NCI-H1092 treated with DMSO at 0.1 percent for 48 hours (cell line): ENCODE measurements at places on chromosomes 3 and 15.

GRCh38 chr3:9224490-9224889, 25.0 kb downstream of the SRGAP3 start:
- no peak for DNase-seq

DNA sequence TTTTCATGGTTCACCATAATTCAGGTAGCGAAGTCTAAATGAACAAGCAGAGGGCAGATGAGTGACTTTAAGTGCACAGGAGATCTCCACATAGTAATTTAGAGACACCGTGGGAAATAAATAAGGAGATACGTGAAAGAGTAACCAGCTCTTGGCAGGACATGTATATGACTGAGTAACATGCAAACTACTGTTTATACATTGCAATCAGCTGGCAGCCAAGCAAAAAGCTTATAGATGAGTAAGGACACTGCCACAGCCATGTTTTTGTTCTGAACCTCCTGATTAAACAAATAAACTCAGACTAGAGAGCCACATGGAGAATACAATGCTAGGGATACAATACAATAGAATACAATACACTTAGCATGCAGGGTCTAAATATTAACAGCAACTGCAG, 252.4 kb downstream of the FHIT start:
- no peak for DNase-seq

DNA sequence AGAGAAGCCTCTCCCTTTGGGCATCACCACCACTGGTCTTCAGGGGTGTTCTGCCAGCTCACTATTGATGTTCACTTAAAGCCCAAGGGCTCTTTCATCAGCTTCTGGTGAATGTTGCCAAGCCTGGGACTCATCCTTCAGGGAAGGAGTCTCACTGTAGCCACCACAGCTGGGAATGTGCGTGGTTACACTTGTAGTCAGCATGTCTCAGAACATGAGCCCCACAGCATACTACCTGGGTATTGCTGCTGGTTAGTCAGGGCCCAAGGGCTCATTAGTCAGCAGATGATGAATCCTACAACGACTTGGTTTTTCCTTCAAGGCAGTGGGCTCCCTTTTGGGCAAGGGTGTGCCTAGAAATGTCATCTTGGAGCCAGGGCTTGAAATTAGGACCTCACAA, 412.9 kb downstream of the VGLL3 start:
- DNase-seq = no peak

- DNase-seq = no peak
These were observed 64.1 kb downstream of the NIPA2 start for GRCh38 chr15:22902578-22902977.

GRCh38 chr3:98805571-98805970, 42.4 kb downstream of the ST3GAL6 start:
- no peak for DNase-seq

DNA sequence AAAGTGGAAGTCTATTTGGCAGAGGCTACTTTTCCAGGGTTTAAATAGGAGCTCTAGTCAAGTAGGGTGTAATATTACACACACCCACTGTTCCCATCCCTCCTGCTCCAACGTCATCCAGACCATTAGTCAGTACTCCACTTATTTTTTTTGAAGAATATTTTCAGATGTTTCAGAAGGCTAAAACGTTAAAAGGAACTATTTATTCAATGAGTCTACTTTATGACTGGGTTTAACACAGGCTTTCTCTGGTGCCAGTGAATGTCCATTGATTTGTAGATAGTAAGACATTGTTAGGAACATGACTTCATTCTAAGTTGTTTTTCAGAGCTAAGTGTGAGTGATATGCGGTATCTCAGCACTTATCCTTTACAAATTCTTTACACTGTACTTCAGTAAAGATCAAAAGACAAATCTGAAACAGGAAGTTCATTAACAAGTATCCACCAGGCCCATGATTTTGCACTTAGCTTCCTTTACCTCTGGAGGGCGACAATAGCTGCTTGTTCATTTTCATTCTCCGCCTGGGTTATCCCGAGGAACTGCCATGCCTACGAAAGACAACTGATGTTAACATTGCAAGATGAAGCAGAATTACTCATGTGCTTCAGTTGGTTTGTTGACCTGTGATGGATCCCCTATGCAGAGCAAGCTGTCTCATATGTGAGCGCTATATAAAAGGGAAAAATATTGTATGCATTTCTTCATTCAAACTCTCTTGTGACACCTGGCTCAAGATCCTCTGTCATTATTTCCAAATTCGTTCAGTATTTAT, 158.7 kb downstream of the USP13 start:
- peak; percentile 59 for DNase-seq

DNA sequence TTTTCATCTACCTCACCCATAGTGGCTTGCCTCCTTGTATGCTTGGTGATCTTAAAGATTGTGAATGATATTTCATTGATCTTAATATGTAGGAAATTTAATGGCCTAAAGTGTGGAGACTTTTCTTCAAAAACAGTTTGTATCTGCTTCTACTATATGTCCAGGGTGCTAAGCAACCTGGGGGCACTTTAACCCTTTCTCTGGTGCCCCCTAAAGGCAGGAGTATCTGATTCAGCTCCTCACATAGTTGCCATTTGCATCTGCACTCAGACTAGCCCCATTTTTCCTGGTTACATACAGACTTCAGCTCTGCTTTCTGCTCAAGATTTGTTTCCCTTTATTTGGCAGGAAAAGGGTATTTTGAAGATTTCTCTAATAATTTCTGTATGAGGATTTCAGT, 5.2 kb upstream of the PFN2 start:
- DNase-seq = no peak
